ENCODE measurements at places on chromosomes 4 and X.

DNA sequence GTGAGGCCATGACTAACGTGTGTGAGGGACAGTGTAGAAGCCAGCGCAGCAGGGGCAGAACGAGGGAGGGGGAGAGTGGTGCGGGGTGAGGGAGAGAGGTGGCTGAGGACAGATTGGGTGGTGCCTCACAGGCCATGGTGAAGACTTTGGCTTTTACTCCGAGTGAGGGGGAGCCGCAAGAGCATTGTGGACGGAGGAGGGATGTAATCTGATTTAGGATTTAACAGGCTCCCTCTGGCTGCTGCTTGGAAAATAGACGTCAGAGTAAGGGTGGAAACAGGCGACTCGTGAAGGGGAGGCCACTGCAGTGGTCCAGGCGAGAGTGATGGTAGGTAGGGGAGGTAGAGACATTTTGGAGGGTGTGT is 13.0 kb downstream of the PPP1R3F start:
- DNase-seq = no peak

DNA sequence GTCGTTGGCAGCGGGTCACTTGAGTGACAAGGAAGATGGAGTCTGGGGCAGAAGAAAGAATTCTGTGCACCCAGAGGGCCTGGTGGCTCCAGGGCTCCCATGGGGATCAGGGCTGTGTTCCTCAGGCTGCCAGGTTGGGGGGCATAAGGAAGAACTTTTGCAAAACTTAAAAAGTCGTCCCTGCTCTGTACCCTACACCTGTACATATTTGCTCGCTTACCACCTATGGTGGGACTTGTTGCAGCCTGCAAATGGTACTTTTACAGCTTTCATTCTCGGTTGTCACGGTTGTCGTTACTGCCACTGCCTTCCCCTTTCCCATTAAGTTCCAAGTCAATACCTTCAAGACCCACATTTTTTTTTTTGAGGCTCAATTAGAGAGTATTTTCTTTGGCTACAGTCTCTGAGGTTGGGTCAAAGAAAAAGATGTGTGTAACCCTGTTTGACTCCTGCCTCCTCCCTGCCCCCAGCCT is 9.1 kb downstream of the ARX start:
- DNase-seq = no peak

GRCh38 chr4:26717332-26717731 is 133.4 kb downstream of the TBC1D19 start:
- DNase-seq = no peak

GRCh38 chr4:134787315-134787714 is 585.7 kb upstream of the PABPC4L start:
- DNase-seq = no peak

DNA sequence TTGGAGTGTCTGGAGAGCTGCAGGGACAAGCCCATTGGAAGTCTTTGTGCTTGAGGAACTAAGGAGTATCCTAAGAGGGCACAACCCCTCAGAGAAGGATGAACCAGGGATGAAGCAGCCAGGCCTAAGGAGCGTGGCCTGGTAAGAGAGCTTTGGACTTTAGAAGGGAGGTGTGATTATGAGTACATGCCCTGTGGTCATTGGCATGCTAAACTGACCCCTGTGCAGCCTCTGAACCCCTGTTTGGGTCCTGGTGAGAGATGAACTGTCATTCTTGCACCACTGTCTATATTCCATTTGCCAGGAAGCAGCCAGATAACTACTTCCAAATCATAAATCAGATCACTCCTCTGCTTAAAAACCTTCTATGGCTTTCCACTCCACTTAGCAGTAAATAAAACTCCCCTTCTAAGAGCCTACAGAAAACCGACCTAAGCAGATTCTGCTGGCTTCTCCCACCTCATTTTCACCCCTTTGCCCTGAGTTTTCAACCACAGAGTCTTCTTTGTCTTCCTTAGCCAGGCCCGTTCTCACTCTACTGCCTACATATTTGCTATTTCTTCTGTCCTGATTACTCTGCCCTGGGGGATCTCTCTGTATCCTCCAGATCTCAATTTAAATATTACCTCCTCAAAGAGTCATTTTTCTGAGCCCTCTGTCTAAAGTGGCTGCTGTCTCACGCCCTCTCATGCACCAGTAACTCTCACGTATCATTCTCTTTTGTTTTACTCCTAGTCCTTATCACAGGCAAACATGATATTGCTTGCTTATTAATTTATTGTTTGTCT is 56.7 kb downstream of the MID1IP1 start:
- DNase-seq = no peak

DNA sequence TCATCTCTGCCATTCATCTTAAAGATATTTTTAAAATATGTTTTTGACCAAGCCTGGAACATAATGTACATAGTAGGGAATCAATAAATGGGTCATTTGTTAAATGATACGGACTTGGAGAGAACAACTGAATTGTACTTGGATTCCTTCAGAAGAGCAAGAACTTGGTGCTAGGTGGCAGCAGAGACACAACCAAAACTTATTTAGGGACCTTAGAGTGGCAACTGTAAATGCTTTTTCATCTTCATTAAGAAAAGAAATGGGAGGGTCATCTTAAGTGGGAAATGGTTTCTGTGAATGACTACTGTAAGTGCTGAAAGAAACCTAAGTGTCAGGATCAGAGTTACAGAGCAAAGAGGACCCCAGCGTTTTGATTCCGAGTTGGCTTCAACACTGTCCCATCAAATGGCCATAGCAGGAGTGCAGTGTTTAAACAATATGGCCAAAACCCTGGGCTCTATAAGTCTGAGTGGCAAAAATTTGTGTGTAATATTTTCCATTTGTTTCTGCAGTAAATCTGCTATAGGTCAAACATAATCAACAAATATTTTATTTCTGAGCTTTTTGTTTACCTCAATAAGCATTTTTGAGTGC is 213.6 kb downstream of the PALLD start:
- DNase-seq = no peak

- no peak for DNase-seq
Measured at GRCh38 chr4:77872723-77873445, 10.3 kb downstream of the MRPL1 start.
